ENCODE measurements at places on chromosomes 12 and 14.

- no peak for DNase-seq
These were observed 195.8 kb upstream of the DIO3 start for GRCh38 chr14:101365329-101366158.

DNA sequence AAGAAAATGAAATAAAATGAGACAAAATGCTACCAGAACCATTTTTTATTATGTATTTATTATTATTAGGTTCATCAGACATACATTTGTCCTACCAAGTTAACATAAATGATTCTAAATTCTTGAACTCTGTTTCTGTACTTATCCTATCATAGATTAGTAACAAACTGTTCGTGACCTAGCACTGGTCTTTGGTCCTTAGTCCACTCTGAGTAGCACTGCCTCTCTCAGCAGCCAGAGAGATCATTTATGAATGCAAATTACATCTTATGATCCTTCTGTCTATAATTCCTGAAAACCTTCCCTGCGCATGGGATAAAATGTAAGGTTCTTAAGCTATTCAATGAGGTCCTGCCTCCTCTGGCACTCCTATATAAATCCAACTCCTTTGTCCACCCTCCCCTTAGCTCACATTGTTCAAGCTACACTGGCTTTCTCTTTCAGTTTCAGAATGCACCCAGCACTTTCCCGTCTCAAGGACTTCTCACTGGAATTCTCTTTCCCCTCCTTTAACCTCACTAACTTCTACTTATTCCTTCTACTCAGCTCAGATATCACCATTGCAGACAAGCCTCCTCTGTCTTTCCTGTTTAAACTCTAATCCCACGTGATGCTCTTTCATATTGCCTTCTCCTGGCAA, 17.1 kb downstream of the PDZRN4 start:
- DNase-seq: no peak

GRCh38 chr12:68138480-68138879, 21.1 kb downstream of the IFNG start:
- DNase-seq: no peak

GRCh38 chr12:34400986-34401658, 378.8 kb downstream of the ALG10 start:
- DNase-seq: peak; percentile 0

DNA sequence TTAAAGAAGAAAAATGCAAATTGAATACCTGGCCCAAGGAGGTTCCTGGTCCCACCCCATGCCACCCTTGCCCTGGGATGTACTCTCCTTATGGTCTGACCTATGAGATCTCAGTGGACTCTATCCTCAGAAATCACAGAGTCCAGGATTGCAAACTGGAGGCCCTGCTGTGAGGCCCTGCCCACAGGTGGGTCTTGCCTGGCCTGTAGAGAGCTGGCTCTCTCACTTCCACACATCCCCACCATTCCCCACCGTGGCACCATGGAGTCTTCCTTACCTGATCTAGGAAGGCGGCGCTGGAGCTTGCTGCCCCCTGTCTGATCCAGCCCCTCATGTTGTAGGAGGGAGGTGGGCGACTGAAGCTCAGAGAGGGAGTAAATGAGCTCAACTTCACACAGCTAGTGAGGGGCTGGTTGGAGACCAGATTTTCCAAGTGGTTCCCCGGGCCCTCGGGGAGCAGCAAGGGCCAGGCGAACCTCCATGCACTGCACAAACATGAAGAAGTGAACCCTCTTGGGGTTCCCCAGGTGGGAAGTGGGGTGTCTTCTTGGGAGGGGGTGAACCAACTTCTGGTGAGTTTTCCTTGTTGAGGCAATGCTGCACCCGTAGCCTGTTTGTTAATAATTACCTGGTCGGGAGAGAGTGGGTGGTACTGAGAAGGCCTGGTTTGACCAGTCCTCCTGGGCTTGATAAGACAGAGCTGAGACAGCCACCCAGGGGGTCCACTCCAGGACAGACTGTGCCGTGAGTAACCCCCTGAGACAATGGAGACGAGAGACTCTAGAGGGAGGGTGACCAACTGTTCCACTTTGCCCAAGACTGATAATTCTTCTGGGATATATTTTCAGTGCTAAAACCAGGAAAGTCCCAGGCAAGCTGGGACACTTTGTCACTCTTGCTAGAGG, at the start of gene SERPINA4:
Gene SERPINA4, plus strand, starts transcription at position 692 of the 905 bp plus-strand sequence. CDS start 2,041 bp downstream, outside the sequence.
- DNase-seq: no peak

GRCh38 chr14:68741477-68741791, 51.4 kb downstream of the ZFP36L1 start:
- DNase-seq: no peak

- DNase-seq: no peak
These were observed 79.9 kb downstream of the SPRING1 start for GRCh38 chr12:116657921-116658495.

DNA sequence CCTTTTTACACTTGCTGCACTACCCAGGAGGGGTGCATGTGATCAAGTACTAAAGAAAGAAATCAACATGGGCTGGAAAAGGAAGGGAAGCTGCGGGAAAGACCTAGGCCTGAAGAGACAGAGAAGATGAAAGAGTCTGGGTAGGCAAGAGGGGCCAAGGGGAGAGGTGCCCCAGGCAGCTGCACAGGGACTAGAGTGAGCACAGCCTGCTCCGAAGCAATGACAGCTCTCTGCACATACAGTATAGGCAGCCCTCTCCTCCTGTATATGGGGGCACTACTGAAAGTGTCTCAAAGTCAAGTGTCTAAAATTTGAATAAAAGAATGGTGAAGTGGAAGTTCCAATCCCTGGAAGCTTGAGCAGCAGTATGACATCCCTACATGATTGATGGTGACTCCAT, 112.0 kb downstream of the TMTC1 start:
- no peak for DNase-seq

GRCh38 chr12:93234641-93235040, 143.1 kb upstream of the NUDT4 start:
- no peak for DNase-seq

- no peak for DNase-seq
These were observed 33.5 kb upstream of the CERS5 start for GRCh38 chr12:50200552-50201273.

DNA sequence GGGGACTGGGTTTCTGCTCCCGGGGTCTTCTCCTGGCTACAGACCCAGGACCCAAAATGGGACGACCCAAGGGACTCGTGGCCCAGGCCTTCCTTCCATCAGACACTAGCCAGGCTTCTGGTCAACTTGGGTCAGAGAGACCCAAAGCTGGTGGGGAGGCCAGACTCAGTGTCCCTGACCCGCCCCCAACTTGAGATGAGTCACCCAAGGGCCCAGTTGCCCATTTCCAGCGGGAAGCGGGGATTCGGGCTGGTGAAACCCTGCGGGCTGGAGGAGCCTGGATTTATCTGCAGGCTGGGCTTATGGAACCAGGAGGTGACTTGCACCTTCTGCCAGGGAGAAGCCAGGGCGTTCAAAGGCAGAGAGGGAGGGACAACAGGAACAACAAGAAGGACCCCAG, 81.5 kb downstream of the RFLNA start:
- no peak for DNase-seq

- DNase-seq: no peak
These were observed 1.8 kb downstream of the SRRM4 start for GRCh38 chr12:118982984-118983761.

GRCh38 chr12:65252515-65252914, 26.0 kb upstream of the MSRB3 start:
- DNase-seq: no peak

GRCh38 chr12:1688086-1688710, 2.7 kb upstream of the ADIPOR2 start:
- no peak for DNase-seq

DNA sequence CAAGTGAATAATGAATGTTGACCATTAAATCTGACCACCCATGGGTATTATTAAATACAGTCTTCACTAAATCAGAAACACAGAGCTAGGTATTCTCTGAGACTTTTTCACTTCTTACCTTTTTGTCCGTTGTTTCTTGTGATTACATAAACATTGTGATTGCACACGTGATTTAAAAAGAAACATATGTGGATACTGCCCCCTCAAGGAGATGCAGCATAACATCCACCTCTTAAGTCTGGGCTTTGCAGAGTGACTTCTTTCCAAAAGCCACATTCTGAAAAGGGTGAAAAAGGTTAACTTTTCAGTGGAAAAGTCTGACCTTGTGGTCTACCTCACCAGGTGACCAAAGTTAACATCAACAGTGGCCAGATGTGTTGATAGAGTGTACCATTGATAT, 185.5 kb upstream of the FAR2 start:
- no peak for DNase-seq

- DNase-seq: no peak
These were observed 161.9 kb upstream of the PLEKHG7 start for GRCh38 chr12:92540782-92541423.
